ENCODE measurements at places on chromosomes 11 and 22. TPM values are rescaled to one million over a fixed set of nuclear protein-coding genes. Genes with fewer than 3 reads are reported as not detected.

MRPL16 gene
- total RNA-seq, result 26.9 TPM

FAM180B gene
- total RNA-seq, result 0.27 TPM

CFL1 gene
- total RNA-seq, result 737 TPM

DNA sequence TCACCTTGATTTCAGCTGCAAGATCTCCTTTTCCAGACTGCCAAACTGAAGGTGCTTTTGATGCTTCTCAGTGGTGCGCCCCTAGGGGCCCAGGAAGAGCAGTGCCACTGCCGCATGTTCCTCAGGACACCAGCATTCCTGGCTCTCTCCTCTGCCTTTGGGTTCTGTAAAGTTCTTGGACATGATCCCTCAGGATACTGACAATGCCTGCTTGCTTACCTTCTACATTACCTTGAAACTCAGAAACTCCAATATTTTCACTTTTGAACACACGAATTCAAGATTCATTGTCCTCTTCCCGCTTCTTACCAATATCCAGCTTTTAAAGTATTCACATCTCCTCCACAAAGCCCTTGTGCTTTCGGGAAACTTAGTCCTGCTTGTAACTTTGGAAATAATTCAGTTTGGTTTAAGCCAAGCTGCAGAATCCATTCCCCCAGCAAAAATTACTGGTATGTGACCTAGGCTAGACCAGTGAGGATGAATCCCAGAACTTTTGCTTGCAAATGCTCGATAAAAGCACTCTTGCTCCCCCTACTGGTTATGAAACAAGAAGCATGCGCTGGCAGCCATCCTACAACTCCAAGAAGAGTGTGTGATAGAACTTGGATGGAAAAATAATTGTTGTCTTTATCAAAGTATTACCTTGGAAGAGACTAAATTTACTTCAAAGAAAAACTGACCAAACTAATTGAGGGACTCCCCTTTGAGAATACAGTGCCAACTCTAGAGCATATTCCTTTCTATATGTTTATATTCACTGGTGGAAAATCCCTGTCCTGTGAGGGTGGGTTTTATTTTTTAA is 16.5 kb upstream of the OR5B21 start:
- peaks cover 26% of the 10 kb centered on the region for H3K4me1 ChIP-seq
- H3K36me3 ChIP-seq, result peaks cover 24% of the 10 kb centered on the region
- DNase-seq, result peak; percentile 21
- H3K4me3 ChIP-seq, result peak overlapping the region; percentile 79

DNA sequence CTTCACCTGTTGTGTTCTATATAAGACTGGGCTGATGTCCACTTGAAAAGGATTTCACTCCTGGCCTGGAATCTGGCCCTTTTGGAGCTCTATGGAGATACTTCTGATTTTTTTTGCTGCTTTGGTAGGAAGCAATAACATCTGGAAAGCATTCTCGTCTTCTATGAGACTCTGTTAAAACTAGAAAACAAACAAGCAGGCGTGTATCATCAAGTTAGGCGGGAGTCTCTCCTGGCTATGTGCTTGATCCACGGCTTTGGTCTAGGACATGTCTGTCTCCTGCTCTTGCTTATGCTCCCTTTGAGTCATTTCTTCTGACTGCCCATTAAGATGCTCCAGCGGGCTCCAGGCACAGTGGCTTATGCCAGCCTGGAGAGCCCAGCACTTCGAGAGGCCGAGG is 121.4 kb upstream of the TTC12 start:
- H3K27ac ChIP-seq, result no peak overlapping the region
- DNase-seq, result no peak
- no peak overlapping the region for H3K4me3 ChIP-seq
- no peaks in the 10 kb centered on the region for H3K36me3 ChIP-seq
- no peaks in the 10 kb centered on the region for H3K4me1 ChIP-seq

GRCh38 chr11:119778391-119779194 is 49.6 kb upstream of the NECTIN1 start:
- H3K27me3 ChIP-seq, result no peaks in the 10 kb centered on the region
- DNase-seq, result no peak
- H3K27ac ChIP-seq, result no peak overlapping the region
- H3K4me1 ChIP-seq, result no peaks in the 10 kb centered on the region
- H3K36me3 ChIP-seq, result no peaks in the 10 kb centered on the region

- peaks cover 8% of the 10 kb centered on the region for H3K27me3 ChIP-seq
- no peak overlapping the region for H3K4me3 ChIP-seq
- H3K4me1 ChIP-seq, result no peaks in the 10 kb centered on the region
- no peak for DNase-seq
- no peak overlapping the region for H3K27ac ChIP-seq
- no peaks in the 10 kb centered on the region for H3K36me3 ChIP-seq
These were observed 7.8 kb upstream of the ZC3H12C start for GRCh38 chr11:110085255-110085838.

CEP126 gene
- total RNA-seq, result 0.64 TPM

SYT13 gene
- not detected for total RNA-seq

OR52H1 gene
- 0.37 TPM for total RNA-seq
